ENCODE measurements at places on chromosomes 4 and X. TPM values are rescaled to one million over a fixed set of nuclear protein-coding genes. Genes with fewer than 3 reads are reported as not detected.
A peak's percentile ranks its signal among the peaks of the same experiment; 100 is the strongest.

DNA sequence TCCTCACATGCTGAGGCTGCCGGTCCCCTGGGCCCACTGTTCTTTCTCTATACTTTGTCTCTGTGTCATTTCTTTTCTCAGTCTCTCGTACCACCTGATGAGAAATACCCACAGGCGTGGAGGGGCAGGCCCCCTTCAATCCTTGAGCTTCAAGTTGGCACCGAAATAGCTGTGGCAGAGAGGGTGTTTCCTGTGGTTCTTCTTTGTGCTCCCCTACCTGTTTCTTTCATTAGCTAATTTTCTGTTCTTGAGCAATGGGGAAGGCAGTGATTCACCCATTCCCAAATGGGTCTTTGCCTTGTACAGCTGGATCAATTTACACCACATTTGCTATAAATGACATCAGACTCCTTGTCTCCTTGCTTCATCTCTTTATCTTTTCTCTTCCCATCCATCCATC lies 2.1 kb upstream of the CYSLTR1 start:
- peak overlapping the region; percentile 72 for H3K4me3 ChIP-seq
- H3K4me1 ChIP-seq, result peaks cover 69% of the 10 kb centered on the region

TLR3 gene
- not detected for total RNA-seq

GRCh38 chr4:152805818-152806217 lies 26.1 kb downstream of the ARFIP1 start:
- no peak overlapping the region for H3K4me3 ChIP-seq
- peaks cover 20% of the 10 kb centered on the region for H3K4me1 ChIP-seq
- no peaks in the 10 kb centered on the region for H3K27me3 ChIP-seq
- DNase-seq, result no peak

DNA sequence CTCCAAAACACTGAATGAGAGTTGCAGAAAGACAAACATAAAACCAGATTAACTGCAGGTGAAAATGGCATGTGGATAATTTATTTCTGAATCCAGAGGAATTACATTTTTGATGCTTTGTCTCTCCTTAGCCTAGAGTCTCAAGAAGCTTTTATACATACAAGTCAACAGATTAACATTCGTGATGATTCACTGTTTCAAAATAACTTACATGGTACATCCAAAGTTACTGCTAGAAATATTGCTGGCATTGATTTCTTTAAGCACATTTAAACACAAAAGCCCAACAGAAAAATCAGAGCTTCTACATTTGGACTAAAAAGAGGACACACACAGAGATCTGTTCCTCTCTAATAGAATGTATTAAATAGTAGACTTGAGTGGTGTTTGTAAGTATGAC lies 105.6 kb downstream of the AMELX start:
- H3K27me3 ChIP-seq, result no peaks in the 10 kb centered on the region
- no peak for DNase-seq
- no peaks in the 10 kb centered on the region for H3K36me3 ChIP-seq
- no peak overlapping the region for H3K4me3 ChIP-seq

DNA sequence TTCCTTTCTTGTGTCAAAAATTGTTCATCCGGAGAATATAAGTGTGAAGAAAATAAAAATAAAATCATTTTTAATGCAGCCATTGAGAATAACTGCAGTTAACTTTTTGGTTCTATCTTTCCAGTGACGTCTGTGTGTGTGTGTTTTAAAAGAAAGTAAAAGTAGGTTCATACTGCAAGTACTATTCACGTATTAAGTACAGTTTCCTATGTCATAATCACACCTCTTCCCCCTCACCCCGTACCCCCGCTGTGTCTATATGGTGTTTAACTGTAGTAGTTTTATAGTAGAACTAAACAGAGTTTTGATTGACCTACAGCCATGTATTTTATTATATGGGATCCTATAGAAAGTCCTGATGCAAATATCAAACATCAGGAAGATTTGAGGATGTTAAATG lies 78.5 kb upstream of the CLCN4 start:
- DNase-seq, result no peak
- peaks cover 16% of the 10 kb centered on the region for H3K4me1 ChIP-seq
- H3K27ac ChIP-seq, result no peak overlapping the region
- H3K27me3 ChIP-seq, result no peaks in the 10 kb centered on the region
- no peak overlapping the region for H3K4me3 ChIP-seq
- peaks cover 3% of the 10 kb centered on the region for H3K36me3 ChIP-seq

PFKFB1 gene
- total RNA-seq, result 0.93 TPM

- no peak for DNase-seq
- no peak overlapping the region for H3K27ac ChIP-seq
- H3K27me3 ChIP-seq, result peaks cover 30% of the 10 kb centered on the region
- H3K4me1 ChIP-seq, result peaks cover 70% of the 10 kb centered on the region
Measured at GRCh38 chr4:83237591-83237990, 47.0 kb downstream of the COQ2 start.

EGFL6 gene
- total RNA-seq, result 2.0 TPM

DNA sequence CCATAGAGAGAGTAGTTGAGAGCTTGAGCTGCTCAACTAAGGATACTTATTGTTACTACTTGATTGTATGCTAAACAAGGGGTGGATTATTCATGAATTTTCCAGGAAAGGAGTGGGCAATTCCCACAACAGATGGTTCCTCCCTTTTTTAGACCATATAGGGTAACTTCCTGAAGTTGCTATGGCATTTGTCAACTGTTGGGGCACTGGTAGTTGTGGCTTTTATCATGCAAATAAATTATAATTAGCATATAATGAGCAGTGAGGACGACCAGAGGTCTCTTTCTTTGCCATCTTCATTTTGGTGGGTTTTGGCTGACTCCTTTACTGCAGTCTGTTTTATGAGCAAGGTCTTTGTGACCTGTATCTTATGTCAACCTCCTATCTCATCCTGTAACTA lies 1403.5 kb upstream of the PABPC4L start:
- no peak for DNase-seq
- no peaks in the 10 kb centered on the region for H3K4me1 ChIP-seq

GRCh38 chr4:124948976-124949597 lies 236.6 kb upstream of the ANKRD50 start:
- H3K27me3 ChIP-seq, result no peaks in the 10 kb centered on the region
- H3K4me1 ChIP-seq, result no peaks in the 10 kb centered on the region
- no peak overlapping the region for H3K27ac ChIP-seq
- no peak for DNase-seq
- no peak overlapping the region for H3K4me3 ChIP-seq

DNA sequence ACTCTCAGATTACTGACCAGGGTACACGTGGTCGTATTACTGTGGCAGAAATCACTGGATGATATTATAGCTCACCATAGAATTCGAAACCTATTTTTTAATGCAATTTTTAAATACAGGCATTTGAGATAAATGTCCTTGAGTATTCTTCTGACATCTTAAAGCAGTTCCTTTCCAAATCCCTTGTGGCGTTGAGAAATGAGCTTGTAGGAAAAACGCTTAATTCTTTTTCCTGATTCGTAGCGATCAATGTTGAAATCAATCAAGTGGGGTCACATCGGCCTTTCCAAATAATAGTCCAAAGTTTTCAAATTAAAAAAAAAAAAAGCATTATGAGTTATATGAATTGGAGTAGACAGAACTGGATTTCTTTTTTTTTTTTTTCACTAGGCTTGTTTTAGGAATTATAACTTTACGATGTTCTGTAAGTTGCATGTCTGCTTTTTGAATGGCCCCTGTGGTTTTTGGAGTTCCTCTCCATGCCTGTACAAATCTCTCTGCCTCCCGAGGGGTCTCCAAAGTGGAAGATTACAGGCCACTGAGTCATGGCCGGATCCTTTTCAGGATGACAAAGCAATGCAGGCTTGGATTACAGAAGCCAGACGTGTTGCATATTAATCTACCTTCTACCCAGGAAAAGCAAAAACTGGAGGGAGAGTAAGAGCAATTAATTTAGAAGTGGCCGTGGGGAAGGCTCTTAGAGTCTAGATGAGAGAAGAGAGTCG lies 226.1 kb downstream of the SHOX start:
- no peaks in the 10 kb centered on the region for H3K27me3 ChIP-seq
- no peaks in the 10 kb centered on the region for H3K4me1 ChIP-seq
- no peaks in the 10 kb centered on the region for H3K36me3 ChIP-seq
- no peak for DNase-seq
- no peak overlapping the region for H3K27ac ChIP-seq
- no peak overlapping the region for H3K4me3 ChIP-seq

- no peaks in the 10 kb centered on the region for H3K27me3 ChIP-seq
- no peaks in the 10 kb centered on the region for H3K4me1 ChIP-seq
- H3K36me3 ChIP-seq, result no peaks in the 10 kb centered on the region
- no peak for DNase-seq
Measured at GRCh38 chr4:32087211-32087610, 1367.0 kb downstream of the PCDH7 start.

DNA sequence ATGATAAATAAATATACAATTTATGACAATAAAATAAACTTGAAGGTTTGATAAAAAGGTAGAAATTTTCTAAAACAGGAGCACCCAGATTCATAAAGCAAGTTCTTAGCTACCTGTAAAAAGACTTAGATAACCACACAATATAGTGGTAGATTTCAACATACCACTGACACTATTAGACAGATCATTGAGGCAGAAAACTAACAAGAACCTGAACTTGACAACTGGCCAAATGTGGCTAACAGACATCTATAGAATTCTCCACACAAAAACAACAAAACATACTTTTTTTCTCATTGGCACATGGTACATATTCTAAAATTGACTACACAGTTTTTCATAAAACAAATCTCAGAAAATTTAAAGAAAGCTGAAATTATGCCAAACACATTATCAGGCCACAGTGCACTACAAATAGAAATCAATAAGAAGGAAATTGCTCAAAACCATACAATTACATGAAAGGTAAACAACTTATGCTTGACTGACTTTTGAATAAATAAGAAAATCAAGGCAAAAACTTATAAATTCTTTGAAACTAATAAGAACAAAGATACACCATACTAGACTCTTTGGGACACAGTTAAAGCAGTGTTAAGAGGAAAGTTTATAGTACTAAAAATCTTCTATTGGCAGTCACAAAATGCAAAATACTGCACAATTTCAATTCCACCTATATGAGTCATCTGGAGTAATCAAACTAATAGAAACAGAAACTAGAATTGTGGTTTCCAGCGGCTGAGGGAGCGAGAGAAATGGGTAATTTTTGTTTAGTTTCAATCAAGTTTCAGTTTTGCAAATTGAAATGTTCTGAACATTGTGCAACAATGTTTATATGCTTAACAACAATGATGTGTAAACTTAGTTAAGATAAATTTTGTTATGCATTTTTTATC lies 925.6 kb downstream of the SH3BGRL start:
- H3K27me3 ChIP-seq, result no peaks in the 10 kb centered on the region
- no peak overlapping the region for H3K27ac ChIP-seq
- no peak for DNase-seq
- H3K4me1 ChIP-seq, result no peaks in the 10 kb centered on the region
- H3K4me3 ChIP-seq, result no peak overlapping the region
- H3K36me3 ChIP-seq, result no peaks in the 10 kb centered on the region

GRCh38 chr4:168833881-168834280 lies 176.2 kb downstream of the CBR4 start:
- H3K4me1 ChIP-seq, result peaks cover 18% of the 10 kb centered on the region
- H3K27me3 ChIP-seq, result peaks cover 41% of the 10 kb centered on the region
- peak overlapping the region; percentile 83 for H3K4me3 ChIP-seq
- H3K36me3 ChIP-seq, result peaks cover 1% of the 10 kb centered on the region
- H3K27ac ChIP-seq, result no peak overlapping the region
- no peak for DNase-seq

GPR34 gene
- 1.2 TPM for total RNA-seq

- no peak overlapping the region for H3K27ac ChIP-seq
- H3K27me3 ChIP-seq, result no peaks in the 10 kb centered on the region
- no peaks in the 10 kb centered on the region for H3K36me3 ChIP-seq
Measured at GRCh38 chr4:11564021-11564420, 135.3 kb upstream of the HS3ST1 start.

ADGRG4 gene
- total RNA-seq, result not detected

- H3K27me3 ChIP-seq, result no peaks in the 10 kb centered on the region
- peaks cover 24% of the 10 kb centered on the region for H3K4me1 ChIP-seq
- peak overlapping the region; percentile 88 for H3K27ac ChIP-seq
Measured at GRCh38 chrX:102154900-102155805, 624 bp downstream of the BEX5 start.

- peak overlapping the region; percentile 74 for H3K27ac ChIP-seq
- H3K4me1 ChIP-seq, result peaks cover 95% of the 10 kb centered on the region
- no peak for DNase-seq
- peak overlapping the region; percentile 27 for H3K4me3 ChIP-seq
Measured at GRCh38 chr4:184313702-184314659, 96.3 kb upstream of the ENPP6 start.

GRCh38 chr4:122716825-122717448 lies 15.6 kb upstream of the BBS12 start:
- peak; percentile 55 for DNase-seq
- H3K27me3 ChIP-seq, result peaks cover 2% of the 10 kb centered on the region
- peaks cover 46% of the 10 kb centered on the region for H3K4me1 ChIP-seq
- peak overlapping the region; percentile 81 for H3K27ac ChIP-seq

CSAG3 gene
- 0.78 TPM for total RNA-seq

NPY2R gene
- not detected for total RNA-seq

DNA sequence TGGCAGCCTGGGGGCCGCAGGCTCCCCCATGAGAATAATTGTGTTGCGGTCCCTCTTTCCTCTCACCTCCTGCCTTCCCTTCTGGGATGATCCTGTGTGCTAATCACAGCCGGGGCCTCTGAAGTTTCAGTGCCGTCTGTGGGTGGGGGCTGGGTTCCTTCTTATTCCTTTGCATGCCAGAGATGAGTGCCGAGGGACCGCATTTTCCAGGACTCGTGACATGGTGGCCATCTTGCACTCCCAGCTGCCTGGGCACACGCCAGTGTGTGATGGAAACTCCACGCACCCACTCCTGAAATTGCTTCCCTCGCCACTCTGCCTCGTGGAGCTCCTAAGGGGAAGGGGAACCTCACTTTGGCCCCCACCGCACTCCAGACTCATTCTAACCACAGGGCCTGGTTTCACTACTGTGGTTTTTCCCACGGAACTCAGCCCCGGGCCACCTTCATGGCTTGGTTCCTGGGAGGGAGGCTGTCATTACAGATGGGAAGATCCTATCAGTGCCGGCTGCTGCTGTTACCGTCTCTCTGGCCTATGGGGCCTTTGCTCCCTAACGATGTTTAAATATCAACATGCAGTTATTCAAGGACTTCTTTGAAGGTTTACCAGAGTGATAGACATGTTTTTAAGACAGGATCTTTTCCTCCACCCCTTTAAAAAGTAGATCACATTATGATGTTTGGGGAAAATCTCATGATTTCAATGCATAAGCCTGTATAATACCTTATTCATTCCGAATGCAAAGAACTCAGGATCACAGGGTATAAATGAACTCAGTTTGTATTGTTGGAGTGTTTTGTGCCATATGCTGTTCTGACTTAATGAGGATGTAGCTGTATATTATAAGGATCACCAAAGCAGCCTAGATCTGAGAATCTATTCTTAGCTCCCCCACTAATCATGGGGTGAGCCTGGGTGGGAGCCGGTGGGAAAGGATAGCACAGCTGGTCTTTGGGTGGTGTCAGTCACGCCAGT lies 89.6 kb downstream of the SORCS2 start:
- no peak overlapping the region for H3K27ac ChIP-seq
- no peak overlapping the region for H3K4me3 ChIP-seq
- DNase-seq, result no peak
- H3K4me1 ChIP-seq, result no peaks in the 10 kb centered on the region
- no peaks in the 10 kb centered on the region for H3K27me3 ChIP-seq
- H3K36me3 ChIP-seq, result no peaks in the 10 kb centered on the region

GRCh38 chr4:158799856-158800255 lies 31.0 kb downstream of the FNIP2 start:
- H3K4me1 ChIP-seq, result peaks cover 17% of the 10 kb centered on the region
- H3K4me3 ChIP-seq, result no peak overlapping the region
- H3K27ac ChIP-seq, result no peak overlapping the region
- no peaks in the 10 kb centered on the region for H3K36me3 ChIP-seq

DAPP1 gene
- 38.8 TPM for total RNA-seq

Data from activated T-helper 1 cell treated with anti-CD3 and anti-CD28 coated beads, Interleukin-12 subunit alpha, Interleukin-12 subunit beta, Interleukin-2, Interleukin-4 antibody, amounts not matched to agents 30 ng/mL and 10 ng/mL and 1 ng/mL, durations not matched to agents 14 hours and 24 hours and 36 hours (primary cell).